Esophagus (tissue), 2 donors: ENCODE measurements at places on chromosomes 13 and 19. TPM values are rescaled to one million over a fixed set of nuclear protein-coding genes. Genes with fewer than 3 reads are reported as not detected.

The FFAR1 gene
- not detected for polyA plus RNA-seq

The TMEM38A gene
- 2.6 TPM for polyA plus RNA-seq

The SLAIN1 gene
- polyA plus RNA-seq = 2.3 TPM

The CRTC1 gene
- 2.1 TPM for polyA plus RNA-seq

The OR10H1 gene
- polyA plus RNA-seq = 0.04 TPM

The MAMSTR gene
- polyA plus RNA-seq = 1.6 TPM

The CGB5 gene
- 0.39 TPM for polyA plus RNA-seq

The CTXN1 gene
- 1.4 TPM for polyA plus RNA-seq

The ADGRE3 gene
- not detected for polyA plus RNA-seq

The RAB3A gene
- 0.81 TPM for polyA plus RNA-seq

The SOX1 gene
- not detected for polyA plus RNA-seq

The ZNF667 gene
- 1.9 TPM for polyA plus RNA-seq

The RASIP1 gene
- polyA plus RNA-seq = 11.4 TPM

The GTPBP3 gene
- 13.5 TPM for polyA plus RNA-seq

The ZNF837 gene
- 2.5 TPM for polyA plus RNA-seq

The SIGLECL1 gene
- polyA plus RNA-seq = not detected

The SLC6A16 gene
- polyA plus RNA-seq = 0.79 TPM

The JAK3 gene
- 1.5 TPM for polyA plus RNA-seq

The FAM98C gene
- 23.8 TPM for polyA plus RNA-seq

The NANOS3 gene
- not detected for polyA plus RNA-seq

The DNMT1 gene
- polyA plus RNA-seq = 32.1 TPM

The ZNF529 gene
- 2.4 TPM for polyA plus RNA-seq

The C19orf81 gene
- polyA plus RNA-seq = not detected

The KLK7 gene
- 96.4 TPM for polyA plus RNA-seq

The ZNF43 gene
- 2.8 TPM for polyA plus RNA-seq

The RAB11B gene
- polyA plus RNA-seq = 60.8 TPM

The CEACAM3 gene
- polyA plus RNA-seq = 3.1 TPM

The ACTL9 gene
- not detected for polyA plus RNA-seq

The FGF9 gene
- polyA plus RNA-seq = 0.02 TPM

The KLK8 gene
- 261 TPM for polyA plus RNA-seq

The SBSN gene
- 453 TPM for polyA plus RNA-seq

The ZNF793 gene
- polyA plus RNA-seq = 1.7 TPM

The GNG14 gene
- not detected for polyA plus RNA-seq

The CYP4F2 gene
- 0.01 TPM for polyA plus RNA-seq

The IGFLR1 gene
- 5.1 TPM for polyA plus RNA-seq

The VSIG10L gene
- polyA plus RNA-seq = 122 TPM

The TEX29 gene
- 0.24 TPM for polyA plus RNA-seq

The CD79A gene
- polyA plus RNA-seq = 0.31 TPM

The ZNF229 gene
- polyA plus RNA-seq = 1.4 TPM

The POP4 gene
- polyA plus RNA-seq = 36.6 TPM

The SULT2A1 gene
- not detected for polyA plus RNA-seq

The MYO1F gene
- polyA plus RNA-seq = 7.9 TPM

The PSG2 gene
- not detected for polyA plus RNA-seq
